ENCODE measurements at places on chromosomes 2 and 18.

DNA sequence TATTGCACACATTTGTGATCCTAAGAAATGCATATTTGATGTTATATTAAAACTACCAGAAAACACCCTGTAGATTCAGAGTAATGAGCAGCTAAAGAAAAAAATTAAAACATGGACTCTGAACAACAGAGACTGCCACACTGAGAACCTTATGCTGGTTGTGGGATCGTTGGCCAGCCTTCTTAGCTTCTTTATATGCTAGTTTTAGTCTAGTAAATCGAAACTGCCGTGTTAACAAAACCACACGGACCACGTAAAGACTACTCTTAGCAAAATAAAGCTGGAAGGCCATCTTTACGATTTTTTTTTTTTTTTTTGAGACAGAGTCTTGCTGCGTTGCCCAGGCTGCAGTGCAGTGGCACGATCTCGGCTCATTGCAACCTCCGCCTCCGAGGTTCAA lies 22.8 kb downstream of the PER2 start:
- no peak for DNase-seq

GRCh38 chr2:129554373-129554772 lies 425.1 kb upstream of the RAB6C start:
- DNase-seq = no peak

DNA sequence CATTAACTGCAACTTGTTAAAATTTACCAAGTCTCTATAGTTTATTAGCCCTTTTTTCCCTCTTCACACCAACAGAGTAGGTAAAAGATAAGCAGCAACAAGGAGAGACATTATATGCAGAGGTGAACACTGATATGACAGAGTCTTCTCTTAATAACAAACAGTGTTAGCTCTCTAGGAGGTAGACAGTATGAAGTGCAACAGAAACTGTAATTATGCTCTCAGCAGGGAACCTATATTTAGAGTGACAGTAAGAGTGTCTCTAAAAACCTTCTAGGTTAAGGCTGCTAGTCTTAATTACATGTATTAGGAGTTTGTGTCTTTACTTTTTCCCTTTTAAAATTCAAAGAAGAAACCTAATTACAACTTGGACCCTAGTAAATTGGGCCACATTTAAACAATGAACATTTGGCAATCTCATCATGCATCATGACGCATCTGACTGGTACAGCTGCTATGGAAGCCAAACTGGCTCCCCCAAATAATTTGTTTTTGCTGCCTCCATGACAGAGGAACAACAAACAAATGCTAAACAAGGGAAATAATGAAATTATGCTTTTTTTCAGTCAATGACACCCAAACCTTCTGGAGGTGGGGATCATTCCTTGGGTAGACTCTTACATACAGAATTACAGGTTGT lies 69.9 kb upstream of the MMADHC start:
- DNase-seq = no peak

GRCh38 chr18:76345901-76346300 lies 149.1 kb downstream of the ZNF516 start:
- DNase-seq = no peak

- no peak for DNase-seq
Observed at GRCh38 chr2:10285556-10286198, 17.0 kb upstream of the HPCAL1 start.

DNA sequence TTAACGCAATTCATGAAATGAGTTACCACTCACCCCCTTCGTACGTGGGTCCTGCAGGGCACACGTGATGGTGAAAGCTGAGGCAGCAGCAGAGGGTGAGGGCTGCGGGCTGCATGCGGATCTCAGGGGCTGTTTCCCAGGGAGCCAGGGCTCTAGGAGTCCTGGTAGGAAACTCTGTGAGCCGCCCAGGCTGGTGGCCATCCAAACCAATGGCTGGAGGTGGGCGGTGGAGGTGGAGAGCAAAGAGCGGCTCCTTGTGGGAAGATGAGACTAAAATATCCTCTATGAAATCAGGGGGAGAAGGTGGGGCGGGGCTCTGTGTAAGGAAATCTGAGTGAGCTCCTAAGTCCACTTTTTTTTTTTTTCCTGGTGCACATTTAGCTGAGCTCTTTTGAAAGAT lies 120.1 kb upstream of the SLC1A4 start:
- no peak for DNase-seq

GRCh38 chr18:69246027-69246426 lies 154.7 kb upstream of the DOK6 start:
- no peak for DNase-seq

- no peak for DNase-seq
Observed at GRCh38 chr2:43676322-43677050, at the start of gene C1GALT1C1L. Gene C1GALT1C1L (minus strand): TSS chr2:43676429. CDS start chr2:43676322, 107 bp downstream.

DNA sequence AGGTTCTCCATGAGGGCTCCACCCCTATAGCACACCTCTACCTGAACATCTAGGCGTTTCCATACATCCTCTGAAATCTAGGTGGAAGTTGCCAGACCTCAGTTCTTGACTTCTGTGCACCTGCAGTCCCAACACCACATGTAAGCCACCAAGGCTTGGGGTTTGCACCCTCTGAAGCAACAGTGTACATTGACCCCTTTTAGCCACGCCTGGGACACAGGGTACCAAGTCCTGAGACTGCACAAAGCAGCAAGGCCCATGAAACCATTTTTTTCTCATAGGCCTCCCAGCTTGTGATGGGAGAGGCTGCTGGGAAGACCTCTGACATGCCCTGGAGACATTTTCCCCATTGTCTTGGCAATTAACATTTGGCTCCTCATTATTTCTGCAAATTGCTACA lies 20.0 kb downstream of the ARL6IP6 start:
- no peak for DNase-seq

- no peak for DNase-seq
Observed at GRCh38 chr2:232503809-232504323, 16.2 kb upstream of the ECEL1 start.

GRCh38 chr2:229909090-229909489 lies 12.7 kb downstream of the TRIP12 start:
- no peak for DNase-seq

GRCh38 chr2:60550178-60550983 lies 3.1 kb downstream of the BCL11A start:
- DNase-seq = peak; percentile 58

DNA sequence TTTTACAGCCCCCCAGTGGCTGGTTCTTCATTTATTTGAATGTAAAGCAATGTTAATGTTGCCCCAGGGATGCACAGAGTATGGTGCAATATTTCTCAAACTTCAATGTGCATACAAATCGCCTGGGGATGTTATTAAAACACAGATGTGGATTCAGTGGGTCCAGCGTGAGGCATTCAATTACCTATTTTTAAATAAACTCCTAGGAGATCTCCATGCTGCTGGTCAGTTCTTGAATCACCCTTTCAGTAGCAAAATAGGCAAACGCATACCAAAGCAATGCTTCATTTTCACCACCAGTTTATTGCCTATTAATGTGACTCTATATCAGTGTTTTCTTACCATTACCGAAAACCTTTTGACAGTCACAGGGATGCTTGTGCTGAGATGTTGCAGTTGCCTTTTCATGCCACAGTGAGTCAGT lies 530.7 kb downstream of the CBLN2 start:
- DNase-seq = no peak

GRCh38 chr2:17101596-17101995 lies 416.6 kb downstream of the RAD51AP2 start:
- DNase-seq = no peak

DNA sequence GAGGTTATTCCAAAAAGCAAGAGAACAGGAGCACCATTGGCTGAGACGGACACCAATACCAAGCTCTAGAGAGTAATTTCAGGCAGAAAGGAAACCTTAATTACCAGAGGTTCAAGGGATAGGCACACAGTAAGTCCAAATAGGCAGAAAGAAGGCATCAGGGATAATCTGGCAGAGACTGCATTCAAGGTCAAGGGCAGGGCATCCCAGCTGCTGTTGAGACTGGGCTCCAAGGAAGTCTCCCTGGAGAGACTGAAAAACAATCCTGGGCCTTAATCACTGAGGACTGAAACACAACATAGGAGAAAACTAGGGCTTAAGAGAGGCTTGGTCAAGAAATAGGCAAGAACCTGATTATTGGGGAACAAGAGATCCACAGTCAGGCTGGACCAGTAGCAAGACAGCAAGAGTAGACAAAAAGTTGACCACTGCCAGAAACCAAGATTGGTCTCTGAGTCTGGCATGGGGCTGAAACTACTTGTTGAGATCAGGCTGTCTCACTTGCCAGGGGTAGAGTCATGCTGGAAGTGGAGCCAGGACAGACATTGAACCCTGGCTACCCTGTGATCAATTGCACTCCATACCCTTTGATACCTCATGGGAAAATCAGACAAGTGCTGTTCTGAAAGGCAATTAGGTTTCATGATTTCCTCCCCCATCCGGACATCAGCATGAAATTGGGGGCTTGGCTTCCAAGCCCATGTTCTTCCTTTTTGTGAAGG lies 193.2 kb upstream of the TNP1 start:
- DNase-seq = no peak

- DNase-seq = peak; percentile 76
Observed at GRCh38 chr2:127415593-127416505, 2.4 kb upstream of the PROC start.

DNA sequence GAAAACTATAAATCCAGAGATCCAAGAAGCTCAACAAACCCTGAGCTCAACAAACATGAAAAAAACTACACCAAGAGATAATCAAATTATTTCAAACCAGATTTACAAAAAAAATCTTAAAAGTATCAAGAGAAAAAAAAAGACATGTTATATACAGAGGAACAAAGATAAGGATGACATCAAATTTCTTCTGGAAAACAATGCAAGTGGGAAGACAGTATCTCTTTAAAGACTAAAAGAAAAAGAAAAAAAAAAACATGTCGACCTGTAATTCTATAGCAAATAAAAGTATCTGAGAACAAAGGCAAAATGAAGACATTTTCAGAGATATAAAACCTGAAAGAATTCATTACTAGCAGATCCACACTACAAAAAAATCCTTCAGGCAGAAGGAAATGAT lies 21.3 kb downstream of the TMEM131 start:
- DNase-seq = no peak

DNA sequence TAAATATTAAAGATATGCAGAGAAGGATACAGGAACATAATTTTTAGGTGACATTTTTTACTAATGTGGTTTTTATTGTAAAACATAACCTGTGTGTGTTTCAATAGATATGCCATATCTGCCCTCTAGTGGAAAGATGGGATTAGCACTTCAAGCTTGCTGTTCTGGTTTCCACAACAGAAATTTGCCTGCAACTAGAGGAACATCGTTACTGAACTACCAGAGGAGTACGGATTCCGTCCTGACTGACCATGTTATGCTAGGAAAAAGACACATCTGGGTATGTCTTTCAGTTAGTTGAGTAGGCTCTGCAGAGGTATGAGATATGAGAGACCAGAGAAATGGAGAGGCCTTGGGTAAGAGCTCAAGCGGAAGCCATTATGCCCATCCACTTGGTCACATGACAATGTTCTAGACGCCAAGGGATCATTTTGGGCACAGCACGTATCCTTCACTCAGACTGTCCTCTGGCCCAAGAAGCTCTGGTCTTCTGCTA lies 104.9 kb downstream of the MBD2 start:
- no peak for DNase-seq

GRCh38 chr2:240160291-240161086 lies 20.0 kb upstream of the OTOS start:
- DNase-seq = no peak

DNA sequence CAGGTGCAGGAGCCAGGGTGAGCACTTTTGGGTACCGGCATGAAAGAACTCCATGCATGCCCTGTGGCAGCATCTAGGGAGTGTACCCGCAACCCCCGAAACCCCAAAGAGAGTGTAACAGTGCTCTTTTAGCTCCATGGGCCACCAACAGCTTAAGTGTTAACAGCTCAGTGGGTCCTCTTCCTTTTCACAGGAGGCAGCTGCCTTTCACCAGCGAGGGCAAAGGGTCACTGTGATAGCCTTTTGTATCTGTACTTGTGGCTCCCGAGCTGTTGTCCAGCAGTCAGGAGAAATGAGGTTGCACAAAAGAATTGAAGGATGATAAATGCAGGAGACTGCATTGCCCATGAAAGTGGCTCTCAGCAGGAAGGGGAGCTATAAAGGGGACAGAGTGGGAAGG lies 1166.3 kb upstream of the ACVR2A start:
- DNase-seq = no peak

- peak; percentile 83 for DNase-seq
Observed at GRCh38 chr2:174748948-174749347, 15.3 kb downstream of the CHRNA1 start.

DNA sequence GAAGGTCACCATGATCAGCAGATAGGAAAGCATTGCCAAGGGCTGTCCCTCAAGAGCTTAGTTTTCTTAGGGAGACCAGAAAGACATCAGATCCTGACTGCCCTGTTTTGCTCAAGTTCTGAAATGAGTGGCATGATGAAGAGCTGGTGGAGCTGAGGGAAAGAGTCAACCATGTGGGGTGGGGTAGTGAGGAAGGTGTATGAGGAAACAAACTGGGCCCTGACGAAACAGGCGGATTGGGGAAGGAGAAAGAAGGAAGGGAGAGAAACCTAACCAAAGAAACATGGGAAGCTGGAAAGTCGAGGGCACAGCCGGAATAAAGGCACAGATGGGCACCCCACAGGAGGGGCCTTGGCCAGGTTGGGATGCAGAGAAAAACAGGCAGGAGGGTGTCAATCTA lies 8.0 kb downstream of the TGOLN2 start:
- DNase-seq = no peak

DNA sequence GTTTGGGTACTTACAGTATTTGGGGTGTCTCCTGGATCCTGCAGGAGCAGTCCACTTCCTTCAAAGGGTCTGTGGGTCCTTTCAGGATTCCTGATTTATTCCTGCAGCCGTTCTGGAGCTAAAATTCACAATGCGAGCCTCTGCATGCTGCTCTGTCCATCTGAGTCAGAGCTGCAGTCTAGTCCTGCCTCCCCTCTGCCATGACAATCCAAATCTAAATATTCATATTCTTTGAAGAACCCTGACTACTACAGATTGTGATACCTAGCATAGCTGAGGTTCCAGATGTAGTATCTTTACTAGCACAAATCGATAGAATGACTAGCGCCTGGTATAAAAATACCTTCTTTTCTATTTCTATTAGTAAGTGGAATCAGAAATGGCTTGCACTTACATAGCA lies 31.3 kb upstream of the GAREM1 start:
- no peak for DNase-seq

DNA sequence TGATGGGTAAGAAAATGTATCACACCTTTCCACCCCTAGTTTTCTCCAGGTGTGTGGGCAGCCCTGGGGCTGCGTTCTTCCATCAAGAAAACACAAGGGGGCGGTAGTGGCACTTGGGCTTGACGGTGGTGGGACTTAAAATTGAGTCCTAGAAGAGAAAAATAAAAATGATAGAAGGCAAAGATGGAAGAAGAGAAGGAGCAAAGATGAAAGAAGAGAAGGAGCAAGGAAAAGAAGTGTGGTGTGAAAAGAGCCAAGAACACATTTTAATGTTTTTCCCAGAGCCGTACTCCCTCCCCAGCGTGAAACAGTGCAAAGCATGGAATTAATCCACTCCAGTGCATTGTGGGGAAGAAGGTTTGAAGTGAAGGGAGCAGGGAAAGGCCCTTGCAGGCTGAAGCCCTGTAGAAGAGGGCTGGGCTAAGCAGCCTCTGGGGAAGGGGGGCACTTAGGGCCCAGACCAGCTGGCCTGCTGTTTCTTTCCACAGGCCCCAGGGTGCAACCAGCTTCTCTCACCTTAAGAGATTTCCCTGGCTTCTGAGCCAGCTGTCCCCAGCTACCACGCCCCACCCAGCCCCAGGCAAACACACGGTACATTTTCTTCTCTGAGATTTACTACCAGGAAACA lies 256.8 kb downstream of the RNF152 start:
- peak; percentile 32 for DNase-seq

Measured in stimulated activated naive CD4-positive, alpha-beta T cell (primary cell).